Upper lobe of right lung (tissue), 1 donor: ENCODE measurements at places on chromosomes 3 and 15. TPM values are rescaled to one million over a fixed set of nuclear protein-coding genes. Genes with fewer than 3 reads are reported as not detected.

- H3K27ac ChIP-seq = no peak overlapping the region
- no peak for DNase-seq
- peaks cover 7% of the 10 kb centered on the region for H3K4me1 ChIP-seq
- no peak overlapping the region for H3K4me3 ChIP-seq
Measured at GRCh38 chr15:71592203-71592602, 218.2 kb upstream of the NR2E3 start.

DNA sequence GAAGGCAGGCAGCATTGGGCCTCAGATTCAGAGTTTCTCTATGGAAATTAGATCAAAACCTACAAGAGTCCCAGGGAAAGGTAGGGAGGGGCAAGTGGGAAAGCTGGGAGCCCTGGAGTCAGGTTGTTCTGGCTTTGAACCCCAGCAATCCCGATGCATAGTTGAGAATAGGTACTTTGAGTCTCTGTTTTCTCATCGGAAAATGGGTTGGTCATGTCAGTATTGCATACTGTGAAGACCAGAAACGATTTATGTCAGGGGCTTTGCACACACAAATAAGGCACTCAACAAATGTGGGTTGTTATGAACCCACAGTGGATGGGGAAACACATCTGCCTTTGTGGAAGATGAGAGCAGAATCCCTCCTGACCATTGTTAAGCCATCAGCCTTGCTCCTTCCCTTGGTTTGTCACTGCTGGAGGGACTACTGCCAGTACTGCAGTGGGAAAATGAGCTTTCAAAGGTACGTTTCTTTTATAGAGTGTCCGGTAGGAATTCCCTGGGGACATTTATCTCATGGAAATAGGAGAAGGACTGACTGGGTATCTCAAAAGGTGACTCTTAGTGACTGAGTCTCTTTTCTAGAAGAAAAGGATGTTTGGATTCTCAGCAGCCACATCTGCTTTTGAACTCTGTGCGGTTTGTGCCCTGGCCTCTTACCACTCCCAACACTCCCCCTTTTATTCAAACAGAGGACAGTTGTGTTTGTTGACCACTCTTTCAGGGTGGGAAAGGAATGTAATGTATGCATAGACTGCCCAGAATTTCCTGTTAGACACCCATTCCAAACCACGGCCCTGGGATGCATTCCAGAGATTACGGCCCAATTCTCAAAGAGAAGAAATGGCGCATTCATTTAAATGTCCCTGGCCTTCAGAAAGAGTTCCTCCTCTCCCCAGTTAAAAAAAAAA, 54.6 kb upstream of the VILL start:
- H3K4me1 ChIP-seq = peaks cover 38% of the 10 kb centered on the region
- H3K4me3 ChIP-seq = no peak overlapping the region
- H3K27me3 ChIP-seq = no peaks in the 10 kb centered on the region
- H3K27ac ChIP-seq = peak overlapping the region; percentile 71

GOLGA8S gene
- 0.20 TPM for total RNA-seq

DNA sequence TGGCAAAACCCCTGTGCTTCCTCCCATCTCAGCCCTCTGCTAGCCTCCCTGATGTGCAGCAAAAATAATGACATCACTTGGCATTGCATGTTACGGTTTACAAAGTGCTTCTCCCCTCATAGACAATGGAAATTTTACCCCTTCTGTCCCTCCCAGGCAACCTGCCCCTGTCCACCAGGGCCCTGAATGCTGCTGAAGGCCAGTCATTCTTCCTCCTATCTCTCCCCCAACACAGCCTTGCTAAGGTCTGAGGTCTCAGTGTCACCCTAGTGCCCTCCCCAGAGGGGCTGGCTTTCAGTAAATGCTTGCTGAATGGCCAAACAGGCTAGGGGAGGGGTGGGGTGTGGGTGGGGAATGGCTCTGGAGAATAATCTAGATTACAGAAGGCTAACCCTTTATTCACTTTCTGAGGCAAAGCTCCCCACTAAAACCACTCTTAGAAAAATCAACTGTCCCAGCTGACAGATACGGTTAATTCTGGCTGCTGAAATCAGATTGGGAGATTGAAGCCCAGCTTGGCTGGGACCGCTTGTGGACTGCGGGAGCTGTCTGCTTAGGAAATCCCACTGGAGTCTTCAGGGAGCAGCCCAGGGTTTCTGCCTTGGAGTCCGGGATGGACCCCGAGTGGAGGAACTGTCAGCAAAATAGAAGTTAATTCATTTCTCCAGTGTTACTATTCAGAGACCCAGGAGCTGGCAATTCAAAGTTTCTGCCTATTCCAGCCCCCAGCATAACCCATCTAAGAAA, 22.9 kb downstream of the ANP32A start:
- no peak overlapping the region for H3K4me3 ChIP-seq
- no peak for DNase-seq
- H3K27ac ChIP-seq = no peak overlapping the region

DNA sequence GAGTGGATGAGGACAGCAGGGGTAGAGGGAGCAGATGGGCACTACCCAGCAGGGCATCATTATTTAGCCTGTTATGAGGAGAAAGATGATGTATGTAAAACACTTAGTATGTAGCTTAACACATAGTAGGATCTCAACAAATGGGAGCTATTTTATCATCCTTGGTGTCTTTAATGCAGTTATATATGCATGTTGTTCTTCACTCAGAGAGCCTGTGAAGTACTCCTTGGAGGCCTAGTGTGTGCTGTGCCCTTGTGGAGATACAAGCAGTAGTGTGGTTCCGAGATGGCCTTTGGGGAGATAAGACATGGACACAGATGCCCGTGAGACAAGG, 124.2 kb downstream of the LIPC start:
- no peaks in the 10 kb centered on the region for H3K27me3 ChIP-seq
- H3K4me1 ChIP-seq = peaks cover 14% of the 10 kb centered on the region
- no peaks in the 10 kb centered on the region for H3K36me3 ChIP-seq
- no peak overlapping the region for H3K4me3 ChIP-seq
- DNase-seq = no peak
- H3K27ac ChIP-seq = no peak overlapping the region

GLDN gene
- total RNA-seq = 21.8 TPM

OXTR gene
- 0.55 TPM for total RNA-seq

DNA sequence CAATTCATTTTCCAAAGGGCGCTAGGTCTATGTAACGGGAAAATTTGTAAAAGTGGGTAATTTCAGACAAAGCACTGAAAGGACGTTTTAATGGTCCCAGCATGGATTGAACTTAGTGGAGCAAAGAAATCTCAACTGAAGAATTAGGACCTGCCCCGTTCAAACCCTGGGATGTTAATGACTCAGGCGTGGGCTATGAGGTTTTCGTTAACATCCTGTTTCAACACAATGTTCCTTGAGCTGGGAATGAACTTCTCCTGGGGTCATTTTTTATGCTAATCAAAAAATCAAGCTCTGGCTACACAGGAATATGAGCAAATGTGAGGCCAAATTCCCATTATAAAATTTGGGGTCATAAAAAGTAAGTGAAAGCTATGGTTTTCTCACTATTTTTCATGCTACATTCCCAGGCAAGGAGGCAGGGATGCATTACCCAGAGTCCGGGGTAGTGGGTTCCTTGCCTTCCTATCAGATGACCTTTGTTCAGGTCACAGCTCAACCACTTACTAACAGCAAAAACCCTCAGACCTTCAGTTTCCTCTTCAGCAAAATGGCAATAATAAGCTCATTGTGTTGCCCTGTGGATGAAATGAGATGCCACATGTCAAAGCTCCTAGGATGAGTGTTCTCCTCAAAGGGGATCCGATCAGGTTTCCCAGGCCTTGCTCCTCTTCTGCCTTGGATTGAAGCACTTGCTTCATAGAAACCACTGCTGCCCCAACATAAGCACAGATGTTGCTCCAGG, 271.4 kb downstream of the ARRDC4 start:
- no peaks in the 10 kb centered on the region for H3K4me1 ChIP-seq
- H3K27ac ChIP-seq = no peak overlapping the region
- no peaks in the 10 kb centered on the region for H3K27me3 ChIP-seq
- no peak for DNase-seq
- no peaks in the 10 kb centered on the region for H3K36me3 ChIP-seq

- H3K27me3 ChIP-seq = no peaks in the 10 kb centered on the region
- no peak overlapping the region for H3K4me3 ChIP-seq
- no peaks in the 10 kb centered on the region for H3K4me1 ChIP-seq
- no peak overlapping the region for H3K27ac ChIP-seq
Measured at GRCh38 chr3:131723343-131723742, 220.6 kb upstream of the MRPL3 start.

GRCh38 chr3:135897715-135898114, 67.8 kb upstream of the PPP2R3A start:
- no peak overlapping the region for H3K27ac ChIP-seq
- H3K36me3 ChIP-seq = no peaks in the 10 kb centered on the region
- no peaks in the 10 kb centered on the region for H3K4me1 ChIP-seq
- no peak for DNase-seq

PLIN1 gene
- 1.1 TPM for total RNA-seq

- H3K4me1 ChIP-seq = peaks cover 66% of the 10 kb centered on the region
- H3K27ac ChIP-seq = peak overlapping the region; percentile 84
- H3K36me3 ChIP-seq = no peaks in the 10 kb centered on the region
- DNase-seq = no peak
Measured at GRCh38 chr3:10195366-10196089, 30.8 kb downstream of the IRAK2 start.

- no peaks in the 10 kb centered on the region for H3K4me1 ChIP-seq
- no peaks in the 10 kb centered on the region for H3K27me3 ChIP-seq
- H3K4me3 ChIP-seq = no peak overlapping the region
- H3K36me3 ChIP-seq = no peaks in the 10 kb centered on the region
- DNase-seq = peak; percentile 29
- H3K27ac ChIP-seq = no peak overlapping the region
Measured at GRCh38 chr15:100094127-100094510, 247.7 kb downstream of the ADAMTS17 start.

GRCh38 chr15:92502336-92502735, 108.7 kb downstream of the ST8SIA2 start:
- H3K36me3 ChIP-seq = no peaks in the 10 kb centered on the region
- H3K27me3 ChIP-seq = peaks cover 8% of the 10 kb centered on the region
- H3K27ac ChIP-seq = no peak overlapping the region
- no peaks in the 10 kb centered on the region for H3K4me1 ChIP-seq
- no peak for DNase-seq

- DNase-seq = no peak
- H3K4me3 ChIP-seq = no peak overlapping the region
- no peak overlapping the region for H3K27ac ChIP-seq
- H3K27me3 ChIP-seq = no peaks in the 10 kb centered on the region
Measured at GRCh38 chr3:17749705-17750293, 7.4 kb upstream of the TBC1D5 start.

CCDC54 gene
- total RNA-seq = not detected

DNA sequence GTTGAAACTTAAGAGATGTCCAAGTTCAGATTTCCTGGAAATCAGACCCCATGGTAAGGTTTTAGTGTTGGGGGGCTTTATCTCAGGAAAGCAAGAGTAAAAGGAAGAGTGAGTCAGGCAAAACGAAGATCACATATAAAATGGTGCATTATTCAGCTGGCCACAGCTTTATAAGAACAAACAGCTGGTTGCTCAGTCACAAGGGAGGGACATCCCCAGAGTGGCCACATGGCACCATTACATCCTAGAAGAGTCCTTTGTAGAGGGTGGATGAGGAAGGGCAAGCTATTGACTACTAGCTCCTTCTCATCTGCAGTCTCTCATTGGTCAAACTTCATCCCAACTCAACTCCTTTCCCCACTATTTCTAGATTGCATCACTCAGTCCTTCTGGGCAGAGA, 68.3 kb upstream of the COL8A1 start:
- no peak overlapping the region for H3K4me3 ChIP-seq
- no peaks in the 10 kb centered on the region for H3K27me3 ChIP-seq
- no peaks in the 10 kb centered on the region for H3K4me1 ChIP-seq
- no peaks in the 10 kb centered on the region for H3K36me3 ChIP-seq
- H3K27ac ChIP-seq = no peak overlapping the region
- no peak for DNase-seq

- no peaks in the 10 kb centered on the region for H3K27me3 ChIP-seq
- no peak for DNase-seq
- H3K4me3 ChIP-seq = no peak overlapping the region
- H3K36me3 ChIP-seq = no peaks in the 10 kb centered on the region
- H3K4me1 ChIP-seq = no peaks in the 10 kb centered on the region
- no peak overlapping the region for H3K27ac ChIP-seq
Measured at GRCh38 chr15:58569455-58569854, 137.7 kb downstream of the LIPC start.

LRCH3 gene
- total RNA-seq = 43.5 TPM

DNA sequence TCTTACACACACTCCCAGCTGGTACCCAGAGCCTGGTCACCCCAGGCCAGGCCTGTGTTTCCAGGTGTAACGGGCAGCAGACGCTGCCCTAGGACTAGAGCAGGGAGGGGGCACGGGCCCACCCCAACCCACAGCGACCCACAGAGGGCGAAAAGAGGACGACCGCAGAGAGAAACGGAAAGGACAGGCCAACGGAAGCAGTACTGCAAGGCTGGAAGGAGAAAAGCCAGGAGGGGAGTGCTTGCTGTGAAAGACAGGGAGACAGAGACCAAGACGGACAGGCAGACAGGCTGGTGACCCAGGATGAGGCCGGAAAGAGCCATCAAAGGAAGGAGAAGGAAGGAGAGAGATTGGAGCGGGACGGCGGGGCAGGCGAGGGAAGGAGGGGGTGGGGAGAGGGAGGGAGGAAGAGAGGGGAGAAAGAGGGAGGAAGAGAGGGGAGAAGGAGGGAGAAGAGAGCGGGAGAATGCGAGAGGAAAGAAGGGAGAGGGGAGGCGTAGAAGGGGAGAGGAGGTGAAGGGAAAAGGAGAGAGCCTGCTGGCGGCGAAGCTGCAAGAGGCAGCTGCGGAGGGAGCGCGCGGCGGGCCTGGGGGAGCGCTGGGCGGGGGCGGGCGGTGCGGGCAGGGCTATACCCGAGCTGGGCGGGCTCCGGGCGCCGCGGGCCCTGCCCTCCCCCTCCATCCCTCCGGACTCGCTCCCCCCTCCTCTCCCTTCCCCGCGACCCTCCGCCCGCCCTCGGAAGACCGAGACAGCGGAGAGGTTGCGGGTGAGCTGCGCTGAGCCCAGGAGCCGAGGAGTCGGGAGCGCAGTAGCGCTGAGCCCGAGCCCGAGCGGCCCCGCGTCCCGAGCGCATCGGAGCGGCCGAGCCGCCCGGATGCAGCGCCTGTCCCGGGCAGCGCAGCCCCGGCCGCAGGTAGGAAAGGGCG, at the start of gene SLC6A1:
SLC6A1 (plus strand) TSS at position 732 of the 926 bp plus-strand sequence. CDS start 24,464 bp downstream, outside the sequence.
- H3K36me3 ChIP-seq = no peaks in the 10 kb centered on the region
- H3K27ac ChIP-seq = no peak within 1 kb of the TSS
- H3K27me3 ChIP-seq = peaks cover 40% of the 10 kb centered on the region
- peak within 1 kb of the TSS; percentile 32 for H3K4me3 ChIP-seq
- H3K4me1 ChIP-seq = no peaks in the 10 kb centered on the region

- H3K4me1 ChIP-seq = peaks cover 38% of the 10 kb centered on the region
- no peaks in the 10 kb centered on the region for H3K36me3 ChIP-seq
- H3K4me3 ChIP-seq = peak overlapping the region; percentile 78
- H3K27me3 ChIP-seq = no peaks in the 10 kb centered on the region
- DNase-seq = no peak
Measured at GRCh38 chr3:185936273-185936629, 1.6 kb downstream of the TRA2B start.
